Dorsolateral prefrontal cortex (tissue), 122 donors: ENCODE measurements at places on chromosomes 13 and 19.
A peak's percentile ranks its signal among the peaks of the same experiment; 100 is the strongest.

DNA sequence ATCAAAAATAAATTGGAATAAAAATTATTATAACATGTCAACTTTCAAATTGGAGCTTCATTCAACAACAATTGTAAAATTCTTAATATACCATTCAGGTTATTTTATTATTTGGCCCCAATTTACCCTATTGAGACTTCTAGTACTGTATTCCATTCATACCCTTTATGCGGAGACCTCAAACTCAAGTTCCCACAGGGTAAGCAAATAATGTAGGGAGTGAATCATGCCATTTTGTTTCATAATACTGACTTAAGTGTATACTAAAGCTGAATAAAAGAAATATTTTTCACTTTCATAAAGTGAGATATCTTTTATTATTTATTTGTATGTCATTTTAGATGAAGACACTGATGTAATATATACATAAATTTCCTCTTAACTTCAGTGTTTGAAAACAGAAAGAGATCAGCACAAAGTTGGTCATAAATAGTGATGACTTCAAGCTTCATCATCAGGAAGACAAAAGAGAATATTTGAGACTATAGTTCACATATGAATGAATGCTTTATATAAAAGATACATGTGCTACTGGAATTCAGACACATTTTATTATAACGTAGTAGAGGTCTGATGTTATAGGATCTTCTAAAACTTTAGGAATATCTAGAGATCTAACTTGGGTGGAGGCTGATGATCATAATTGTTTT lies 894.4 kb upstream of the PCDH9 start:
- no peak for DNase-seq

- no peak for DNase-seq
Measured at GRCh38 chr13:26015271-26016125, 36.3 kb downstream of the SHISA2 start.

DNA sequence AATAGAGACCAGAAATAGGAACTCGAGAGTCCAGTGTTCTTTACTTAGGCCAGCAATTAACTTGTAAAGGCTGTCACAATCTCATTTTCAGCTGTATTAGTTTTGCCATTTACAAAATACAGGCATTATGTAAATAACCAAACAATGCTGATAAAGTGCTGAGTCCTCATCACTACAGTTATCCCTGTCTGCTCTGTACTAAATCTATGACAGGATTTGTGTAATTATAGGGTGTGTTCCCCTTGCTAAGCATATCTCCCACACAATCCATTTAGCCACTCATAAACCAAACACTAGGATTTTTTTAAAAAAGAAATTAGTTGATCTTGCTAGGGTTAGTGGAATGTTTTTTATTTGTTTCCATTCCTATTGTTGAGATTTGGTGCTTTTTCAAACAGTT lies 23.2 kb downstream of the PDX1 start:
- no peak for DNase-seq

DNA sequence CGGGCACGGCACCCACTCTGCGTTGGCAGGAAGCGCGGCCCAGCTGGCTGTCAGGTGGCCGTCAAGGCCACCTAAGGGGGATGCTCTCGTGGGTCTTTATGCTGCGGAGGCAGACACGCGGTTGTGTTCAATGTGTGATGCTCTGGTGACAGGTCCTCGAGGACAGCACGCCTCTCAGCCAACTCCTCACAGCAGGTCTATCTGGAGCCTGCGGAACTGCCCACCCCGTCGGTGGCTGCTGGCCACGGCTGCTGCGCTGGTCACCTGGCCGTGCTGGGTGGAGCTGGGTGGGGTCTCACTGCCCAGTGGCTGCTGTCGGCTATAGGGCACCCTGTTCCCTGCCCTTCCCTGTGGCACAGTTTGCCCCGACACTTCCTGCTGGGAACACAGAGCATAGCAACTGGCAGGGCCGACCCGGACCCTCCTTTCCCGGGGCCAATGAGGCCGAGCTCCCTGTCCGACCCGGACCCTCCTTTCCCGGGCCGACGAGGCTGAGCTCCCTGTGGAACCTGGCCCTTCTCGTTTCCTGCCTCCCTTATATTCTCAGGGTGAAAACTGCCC lies 14.3 kb upstream of the F7 start:
- DNase-seq, result peak; percentile 42

GRCh38 chr19:54345938-54346386 lies 7.0 kb upstream of the LILRA4 start:
- DNase-seq, result no peak
